HFF-Myc (cell line): ENCODE measurements at places on chromosomes 6 and 20.

- DNase-seq = no peak
Measured at GRCh38 chr20:63627751-63628245, 897 bp upstream of the GMEB2 start.

DNA sequence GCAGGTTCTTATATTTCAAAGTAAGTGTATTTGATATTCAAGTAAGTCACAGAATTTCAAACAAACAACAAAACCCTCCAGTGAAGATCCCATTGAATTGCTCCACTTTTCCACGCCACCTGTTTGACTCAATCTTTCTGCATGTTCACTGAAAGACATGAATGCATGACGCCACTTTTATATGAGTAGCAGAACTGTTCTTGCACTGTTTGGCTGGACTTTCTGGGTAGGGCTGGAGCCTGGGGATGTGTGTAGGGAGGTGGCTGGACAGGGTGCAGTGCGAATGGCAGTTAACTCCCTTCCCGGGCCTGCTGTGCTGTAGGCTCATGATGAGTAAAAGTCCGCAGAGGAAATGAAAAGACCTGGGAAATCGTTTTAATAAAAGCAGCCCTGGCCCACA, 39.7 kb downstream of the IL20RA start:
- DNase-seq = no peak

GRCh38 chr20:59484228-59484627, 120.1 kb upstream of the PHACTR3 start:
- no peak for DNase-seq

GRCh38 chr6:189676-190075, 102.6 kb upstream of the DUSP22 start:
- no peak for DNase-seq

DNA sequence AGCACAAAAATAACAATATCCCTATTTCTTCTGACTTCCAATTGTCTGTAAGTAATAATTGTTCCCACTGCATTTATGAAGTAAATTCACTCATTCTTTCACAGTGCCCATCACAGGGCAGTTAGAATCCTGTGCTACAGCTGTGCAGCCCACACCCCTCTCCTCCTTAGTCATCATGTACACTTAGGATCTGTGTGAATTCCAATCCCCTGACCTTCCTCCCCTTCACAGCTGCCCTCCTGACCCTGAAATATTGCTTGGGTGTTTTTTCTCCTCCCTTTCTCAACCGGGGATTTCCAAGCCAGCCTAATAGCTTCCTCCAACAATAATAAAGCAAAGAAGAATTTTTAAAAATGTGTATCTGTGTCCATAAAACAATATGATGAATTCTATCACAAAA, 91.5 kb upstream of the BEND6 start:
- no peak for DNase-seq

- no peak for DNase-seq
Measured at GRCh38 chr20:37071481-37071911, 24.3 kb downstream of the RBL1 start.

GRCh38 chr20:39651645-39652325, 689.6 kb downstream of the DHX35 start:
- no peak for DNase-seq

GRCh38 chr20:13865791-13866351, 81.0 kb downstream of the NDUFAF5 start:
- peak; percentile 3 for DNase-seq

- DNase-seq = no peak
Measured at GRCh38 chr6:170205126-170205525, 85.8 kb downstream of the DLL1 start.

DNA sequence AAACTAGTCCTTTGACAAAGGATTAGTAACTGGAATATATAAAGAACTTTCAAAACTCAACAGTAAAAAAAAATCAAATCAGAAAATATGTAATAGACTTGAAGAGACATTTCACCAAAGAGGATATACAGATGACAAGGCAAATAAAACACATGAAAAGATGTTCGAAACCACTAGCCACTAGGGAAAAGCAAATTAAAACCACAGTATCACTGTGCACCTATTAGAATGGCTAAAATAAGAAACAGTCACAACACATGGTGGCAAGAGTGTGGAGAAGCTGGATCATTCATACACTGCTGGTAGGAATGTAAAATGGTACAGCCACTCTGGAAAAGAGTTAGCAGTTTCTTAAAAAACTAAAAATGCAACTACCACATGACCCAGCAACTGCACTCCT, 14.9 kb downstream of the ZBTB2 start:
- DNase-seq = no peak

- DNase-seq = no peak
Measured at GRCh38 chr20:11553603-11554002, 364.1 kb upstream of the BTBD3 start.

DNA sequence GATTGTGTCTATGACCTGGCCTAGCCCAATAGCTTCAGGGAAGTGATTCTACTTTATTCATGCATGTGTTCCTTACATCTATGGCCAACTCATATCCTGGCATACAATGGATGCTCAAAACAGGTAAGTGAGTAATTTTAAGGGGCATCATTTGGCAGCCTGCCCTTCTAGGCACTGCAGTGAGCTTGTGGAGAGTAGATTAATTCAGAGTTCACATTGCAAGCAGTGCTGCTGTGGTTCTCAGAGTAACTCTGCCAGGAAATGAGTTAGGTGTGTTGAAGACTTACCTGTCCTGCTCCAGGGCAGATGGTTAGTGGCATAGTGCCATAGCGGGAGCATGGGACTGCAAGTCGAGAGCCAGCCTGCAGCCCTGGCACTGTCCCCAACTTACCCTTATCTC, 158.0 kb downstream of the SCP2D1 start:
- no peak for DNase-seq

GRCh38 chr6:125808060-125808459, 17.3 kb downstream of the NCOA7 start:
- no peak for DNase-seq

GRCh38 chr20:14617123-14617522, 279.7 kb upstream of the FLRT3 start:
- no peak for DNase-seq

GRCh38 chr20:8242066-8242465, 110.0 kb downstream of the PLCB1 start:
- no peak for DNase-seq

- no peak for DNase-seq
Measured at GRCh38 chr6:101935732-101936131, 542.2 kb downstream of the GRIK2 start.

- DNase-seq = no peak
Measured at GRCh38 chr20:47704746-47705496, 80.4 kb downstream of the SULF2 start.

DNA sequence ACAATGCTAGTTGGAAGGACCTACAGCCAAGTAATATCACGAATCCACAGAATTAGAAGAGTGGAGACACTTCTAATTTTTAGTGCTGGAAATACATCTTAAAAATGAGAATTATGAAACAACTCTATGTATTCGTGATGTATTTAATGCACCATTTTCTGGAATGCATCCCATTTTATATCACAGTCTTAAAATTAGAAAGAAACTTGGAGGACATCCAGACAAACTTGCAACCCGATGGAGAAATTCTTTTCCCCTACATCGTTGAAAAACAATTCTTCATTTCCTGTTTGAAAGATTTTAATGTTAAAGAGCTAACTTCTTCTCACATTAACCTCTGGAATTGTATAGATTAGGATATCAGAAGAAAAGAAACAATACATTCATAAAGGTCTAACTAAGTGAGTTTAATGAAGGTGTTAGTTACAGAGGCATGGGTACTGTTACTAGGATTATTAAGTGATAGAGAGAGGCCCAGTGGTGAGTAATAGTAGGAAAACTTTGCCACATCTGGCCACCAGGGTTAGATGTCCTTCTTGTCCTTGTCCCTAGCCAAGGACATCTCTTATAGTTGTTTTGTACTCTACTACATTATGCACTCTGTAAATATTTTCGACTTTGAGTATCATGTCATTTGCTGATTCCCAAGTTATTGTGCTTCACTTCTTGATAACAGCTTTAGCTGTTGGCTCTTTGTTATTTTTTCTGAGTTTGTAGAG, 502.4 kb upstream of the PTCHD4 start:
- no peak for DNase-seq

- no peak for DNase-seq
Measured at GRCh38 chr6:170108890-170109587, 181.8 kb downstream of the DLL1 start.

- DNase-seq = no peak
Measured at GRCh38 chr20:11350126-11351005, 567.3 kb upstream of the BTBD3 start.

DNA sequence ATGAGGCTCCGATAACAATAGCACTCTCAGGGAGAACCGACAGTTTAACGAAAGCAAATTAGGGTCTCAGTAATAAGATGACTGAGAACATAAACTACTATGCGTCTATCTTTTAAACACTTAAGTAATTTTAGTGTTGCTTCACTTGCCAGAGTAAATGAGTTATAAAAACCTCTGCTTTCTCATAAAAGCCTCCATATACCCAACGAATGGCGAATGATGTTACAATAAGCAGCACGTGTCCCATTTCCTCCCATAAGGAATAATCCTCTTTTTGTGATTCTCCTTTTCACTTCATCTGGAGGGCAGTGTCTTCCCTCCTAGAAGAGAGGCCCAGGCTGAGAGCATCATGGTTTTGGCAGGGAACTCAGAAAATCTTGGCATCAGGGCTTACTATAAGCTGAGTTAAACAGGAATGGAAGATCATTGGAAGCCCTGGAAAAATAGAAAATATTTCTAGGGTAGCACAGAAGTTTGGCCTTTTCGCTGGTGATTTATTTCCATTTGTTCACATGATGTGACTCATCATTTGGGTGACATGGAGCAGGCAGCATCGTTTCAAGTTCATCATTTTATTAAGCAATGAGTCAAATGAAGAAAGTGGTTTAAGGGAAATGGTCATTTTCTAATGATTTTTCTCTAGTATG, 255.4 kb downstream of the ATXN1 start:
- no peak for DNase-seq

GRCh38 chr20:19288636-19289035, 76.2 kb downstream of the SLC24A3 start:
- no peak for DNase-seq

DNA sequence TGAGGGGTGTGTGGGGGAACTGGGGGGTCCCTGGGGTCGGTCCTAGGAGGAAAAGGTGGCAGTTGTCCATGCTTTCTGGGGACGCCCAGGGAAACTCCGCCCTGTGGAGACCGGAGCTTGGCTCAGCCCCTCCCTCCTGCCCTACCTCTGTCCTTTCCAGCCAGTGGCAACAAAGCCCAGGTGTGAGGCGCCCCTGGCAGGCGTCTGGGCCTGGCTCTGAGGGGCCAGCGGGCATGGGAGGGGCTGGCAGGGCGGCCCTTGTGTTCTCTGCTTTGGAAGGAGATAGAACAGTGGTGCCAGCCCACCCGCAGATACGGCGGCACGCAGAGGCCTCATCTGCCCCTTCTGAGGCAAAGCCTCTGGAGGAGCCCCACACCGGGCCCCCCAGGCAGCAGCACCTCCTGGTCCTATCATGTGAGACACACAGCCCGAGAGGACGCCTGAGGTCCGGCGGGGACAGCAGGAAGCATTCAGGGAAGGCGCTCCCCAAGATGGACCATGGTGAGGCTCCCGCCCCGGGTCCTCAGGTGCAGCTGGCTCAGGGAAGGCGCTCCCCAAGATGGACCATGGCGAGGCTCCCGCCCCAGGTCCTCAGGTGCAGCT, 47.9 kb downstream of the YTHDF1 start:
- no peak for DNase-seq

- no peak for DNase-seq
Measured at GRCh38 chr6:156832231-156832647, 55.1 kb downstream of the ARID1B start.

DNA sequence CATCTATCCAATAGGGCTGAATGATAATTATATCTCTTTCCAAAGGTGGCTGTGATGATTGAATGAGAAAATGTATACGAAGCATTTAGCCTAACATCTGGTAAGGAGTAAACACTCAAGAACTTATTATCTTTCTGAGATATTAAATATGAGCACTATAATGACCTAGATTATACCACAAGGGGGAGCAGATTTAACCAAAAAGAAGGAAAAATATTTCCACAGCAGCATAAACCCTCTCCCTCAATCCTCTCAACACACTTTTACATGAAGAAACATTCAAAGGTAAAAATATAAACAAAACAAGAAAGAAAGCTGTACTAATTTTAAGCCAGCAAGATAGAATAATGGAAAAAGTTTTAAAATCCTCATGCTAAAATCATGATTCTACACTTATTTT, 68.4 kb downstream of the SHPRH start:
- no peak for DNase-seq

GRCh38 chr6:69162811-69163210, 527.7 kb downstream of the ADGRB3 start:
- no peak for DNase-seq

- no peak for DNase-seq
Measured at GRCh38 chr20:1893721-1894470, 1.3 kb upstream of the SIRPA start.

GRCh38 chr20:61765871-61766654, 299.6 kb downstream of the TAF4 start:
- no peak for DNase-seq

DNA sequence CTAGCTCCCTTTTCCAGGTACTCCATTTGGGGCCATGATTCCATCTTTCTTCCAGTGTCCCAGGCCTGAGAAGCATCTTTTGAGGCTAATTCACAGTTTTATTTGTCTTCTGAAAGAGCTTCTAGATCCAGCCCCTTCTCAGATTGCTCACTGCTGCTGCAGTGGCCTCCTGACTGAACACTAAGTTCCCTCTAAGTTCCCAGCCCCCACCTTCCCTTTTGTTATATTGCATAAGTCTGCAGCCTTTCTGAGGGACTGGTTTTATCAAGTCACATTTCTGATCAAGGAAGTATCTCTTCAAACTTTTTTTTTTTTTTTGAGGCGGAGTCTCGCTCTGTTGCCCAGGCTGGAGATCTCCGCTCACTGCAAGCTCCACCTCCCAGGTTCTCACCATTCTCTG, 10.7 kb downstream of the MAPRE1 start:
- no peak for DNase-seq

DNA sequence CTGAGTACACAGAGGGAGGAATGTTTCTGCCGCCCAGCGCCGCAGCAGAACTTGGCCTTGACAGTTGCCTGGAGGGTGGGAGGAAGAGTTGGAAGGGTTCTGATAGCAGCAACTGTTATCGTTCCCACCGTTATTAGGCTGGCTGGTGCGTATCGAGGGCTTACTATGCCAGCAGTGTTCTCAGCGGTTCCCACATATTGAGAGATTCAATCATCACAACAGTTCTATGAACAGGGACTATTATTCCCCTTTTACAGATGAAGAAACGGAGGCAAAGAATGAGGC, 380.1 kb upstream of the SULF2 start:
- DNase-seq = no peak

DNA sequence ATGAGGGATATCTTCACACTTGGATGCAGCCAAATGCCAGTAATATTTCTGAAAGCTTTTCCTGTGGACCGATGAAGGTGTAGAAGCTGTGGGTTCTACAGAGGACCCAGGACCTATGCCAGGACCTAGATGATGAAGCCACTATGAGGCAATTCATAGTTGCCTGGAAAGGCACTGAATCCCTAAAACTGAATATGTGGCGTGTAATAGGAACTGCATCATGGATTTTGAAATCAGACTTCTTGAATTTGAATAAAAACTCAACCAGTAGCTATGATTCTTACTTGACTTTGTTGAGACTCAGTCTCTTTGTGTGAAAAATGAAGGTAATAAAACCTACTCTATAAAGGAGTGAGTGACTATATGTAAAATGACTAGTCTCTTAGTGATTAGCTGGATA, 89.9 kb upstream of the SGK1 start:
- DNase-seq = no peak
